Glomerular endothelial cell (primary cell): ENCODE measurements at places on chromosomes 7 and 10. TPM values are rescaled to one million over a fixed set of nuclear protein-coding genes. Genes with fewer than 3 reads are reported as not detected.

GRCh38 chr7:70098133-70098561 lies 499.9 kb downstream of the AUTS2 start:
- DNase-seq, result no peak

DNA sequence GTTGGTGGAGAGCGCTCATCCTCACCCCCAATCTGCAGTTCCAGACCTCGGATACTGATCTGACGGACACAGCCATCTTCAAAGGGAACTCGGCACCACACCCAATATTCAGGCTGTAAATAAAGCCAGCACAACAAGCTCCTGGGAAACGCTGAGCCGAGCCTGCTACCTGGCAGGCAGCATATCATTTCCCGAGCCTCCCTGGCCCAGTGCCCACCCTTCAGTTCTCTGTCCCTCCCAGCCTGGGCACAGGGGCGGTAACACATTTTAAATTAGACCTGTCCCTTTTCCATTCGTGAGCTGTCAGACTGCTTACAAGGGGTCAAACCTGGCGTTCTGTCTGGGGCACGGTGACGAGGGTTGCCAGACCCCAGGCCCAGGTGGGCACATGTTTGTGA lies 250.5 kb downstream of the ARHGAP12 start:
- DNase-seq, result no peak

DNA sequence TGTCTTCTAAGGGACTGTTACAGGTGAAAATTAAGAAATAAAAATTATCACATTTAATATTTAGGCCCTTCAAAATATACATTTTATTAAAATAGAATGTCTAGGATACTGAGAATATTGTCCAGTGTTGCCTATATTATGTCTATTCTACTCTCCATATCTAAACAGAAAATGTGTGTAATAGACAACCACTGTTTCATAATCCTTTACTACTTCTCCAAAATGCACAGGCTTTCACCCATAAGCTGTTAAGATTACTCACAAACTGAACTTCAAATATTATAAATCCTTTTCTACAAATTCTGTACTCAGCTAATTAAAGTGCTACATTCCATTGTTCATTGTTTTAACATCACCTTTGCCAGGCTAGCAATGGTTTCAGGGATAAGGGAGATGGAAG lies 56.7 kb upstream of the TFEC start:
- no peak for DNase-seq

- no peak for DNase-seq
Measured at GRCh38 chr7:32894171-32894570, 2.6 kb upstream of the KBTBD2 start.

DNA sequence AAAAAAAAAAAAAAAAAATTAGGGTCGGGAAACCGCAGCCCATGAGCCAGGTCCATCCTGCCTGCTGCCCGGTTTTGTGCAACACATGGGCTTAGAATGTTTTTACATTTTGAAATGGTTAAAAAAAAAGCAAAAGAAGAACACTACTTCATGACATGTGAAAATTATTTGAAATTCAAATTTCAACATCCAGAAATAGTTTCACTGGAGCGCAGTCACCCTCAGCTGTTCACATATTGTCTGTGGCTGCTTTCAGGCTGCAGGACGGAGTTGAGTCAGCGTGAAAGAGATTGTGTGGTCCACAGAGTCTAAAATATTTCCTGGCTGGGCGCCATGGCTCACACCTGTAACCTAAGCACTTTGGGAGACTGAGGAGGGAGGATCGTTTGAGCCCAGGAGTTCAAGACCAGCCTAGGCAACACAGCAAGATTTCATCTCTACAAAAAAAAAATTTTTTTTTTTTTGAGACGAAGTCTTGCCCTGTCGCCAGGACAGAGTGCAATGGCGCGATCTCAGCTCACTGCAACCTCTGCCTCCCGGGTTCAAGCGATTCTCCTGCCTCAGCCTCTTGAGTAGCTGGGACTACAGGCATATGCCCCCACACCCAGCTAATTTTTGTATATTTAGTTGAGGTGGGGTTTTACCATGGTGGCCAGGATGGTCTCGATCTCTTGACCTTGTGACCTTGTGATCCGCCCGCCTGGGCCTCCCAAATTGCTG lies 63.9 kb upstream of the ECHDC3 start:
- no peak for DNase-seq

GRCh38 chr10:71860243-71861029 lies 9.4 kb upstream of the PSAP start:
- peak; percentile 95 for DNase-seq

DNA sequence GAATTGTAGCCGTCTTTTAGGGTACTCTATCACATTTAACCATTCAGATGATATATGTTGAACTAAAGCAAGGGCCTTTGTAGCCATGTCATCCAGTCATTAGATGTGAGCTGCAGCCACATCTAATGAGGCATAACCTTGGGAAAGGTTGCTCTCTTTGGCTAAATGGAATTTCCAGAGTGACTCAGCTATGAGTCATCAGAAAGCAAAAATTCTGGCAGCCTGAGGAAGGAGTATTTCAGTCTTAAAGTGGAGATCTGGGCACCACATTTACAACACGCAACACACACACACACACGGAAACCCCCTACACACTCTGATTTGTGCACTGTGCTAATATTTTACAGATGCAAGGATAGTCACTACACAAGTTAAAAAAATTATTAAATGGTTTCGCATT lies 176.9 kb upstream of the ZWINT start:
- peak; percentile 2 for DNase-seq

GRCh38 chr10:74289188-74289587 lies 138.2 kb downstream of the ADK start:
- no peak for DNase-seq

DNA sequence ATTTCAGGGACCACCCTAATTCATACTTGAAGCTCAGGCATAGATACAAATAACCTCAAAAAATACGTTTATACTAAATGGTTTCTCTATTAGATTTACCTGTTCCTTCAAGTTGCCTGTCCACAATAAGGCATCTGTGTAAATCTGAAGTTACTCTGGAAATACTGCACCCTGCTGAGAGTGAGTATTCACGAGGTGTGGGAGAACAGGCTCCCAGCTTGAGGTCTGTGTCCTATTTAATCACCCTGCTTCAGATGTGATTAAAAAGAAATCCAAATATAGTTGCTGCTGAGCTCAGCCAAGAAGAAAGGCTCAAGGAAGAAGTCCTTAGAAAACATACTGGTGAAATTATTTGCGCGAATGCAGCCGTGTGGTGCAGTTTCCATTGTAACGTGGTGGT lies 136.8 kb downstream of the KLF6 start:
- DNase-seq, result no peak

GRCh38 chr10:78313636-78314035 lies 280.0 kb downstream of the RPS24 start:
- no peak for DNase-seq

GRCh38 chr10:114716811-114717404 lies 58.8 kb upstream of the ABLIM1 start:
- DNase-seq, result no peak

DNA sequence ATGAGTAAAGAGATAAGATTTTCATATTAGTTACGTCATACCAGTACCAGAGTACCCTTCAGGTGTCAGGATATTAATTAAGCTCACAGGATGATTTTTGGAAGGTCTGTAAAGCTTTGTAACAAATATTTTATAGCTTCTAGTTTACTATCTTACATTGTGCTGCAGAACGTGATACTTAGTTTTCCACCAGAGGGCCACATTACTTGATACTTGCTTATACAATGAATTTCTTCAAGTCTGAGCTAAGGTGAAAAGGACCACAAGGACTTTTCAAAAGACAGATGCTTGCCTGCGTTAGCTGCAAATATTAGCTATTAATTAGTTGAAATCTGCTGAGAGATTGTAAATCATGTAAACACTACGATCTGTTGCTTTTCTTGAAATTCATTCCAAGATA lies 12.2 kb downstream of the FOXP2 start:
- DNase-seq, result peak; percentile 4

GRCh38 chr10:61142987-61143386 lies 199.0 kb upstream of the RHOBTB1 start:
- no peak for DNase-seq

DNA sequence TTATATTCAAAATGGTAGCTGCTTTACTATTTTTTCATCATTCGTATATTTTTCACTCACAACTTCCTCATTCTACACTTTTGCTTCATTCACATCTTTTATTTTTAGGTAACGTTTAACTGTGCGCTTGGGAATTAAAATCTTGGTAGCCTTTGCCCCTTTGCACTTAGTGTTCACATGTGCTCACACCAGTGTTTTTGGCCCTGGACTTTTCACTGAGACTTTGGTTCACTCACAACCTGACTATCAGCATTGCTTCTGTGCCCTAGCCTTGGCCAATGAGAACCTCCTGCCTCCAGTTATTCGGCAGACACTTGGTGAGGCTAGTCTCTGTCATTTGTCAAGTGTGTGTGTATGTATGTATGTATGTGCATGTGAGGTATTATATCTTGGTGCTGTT lies 596.9 kb downstream of the SORCS1 start:
- DNase-seq, result no peak

DNA sequence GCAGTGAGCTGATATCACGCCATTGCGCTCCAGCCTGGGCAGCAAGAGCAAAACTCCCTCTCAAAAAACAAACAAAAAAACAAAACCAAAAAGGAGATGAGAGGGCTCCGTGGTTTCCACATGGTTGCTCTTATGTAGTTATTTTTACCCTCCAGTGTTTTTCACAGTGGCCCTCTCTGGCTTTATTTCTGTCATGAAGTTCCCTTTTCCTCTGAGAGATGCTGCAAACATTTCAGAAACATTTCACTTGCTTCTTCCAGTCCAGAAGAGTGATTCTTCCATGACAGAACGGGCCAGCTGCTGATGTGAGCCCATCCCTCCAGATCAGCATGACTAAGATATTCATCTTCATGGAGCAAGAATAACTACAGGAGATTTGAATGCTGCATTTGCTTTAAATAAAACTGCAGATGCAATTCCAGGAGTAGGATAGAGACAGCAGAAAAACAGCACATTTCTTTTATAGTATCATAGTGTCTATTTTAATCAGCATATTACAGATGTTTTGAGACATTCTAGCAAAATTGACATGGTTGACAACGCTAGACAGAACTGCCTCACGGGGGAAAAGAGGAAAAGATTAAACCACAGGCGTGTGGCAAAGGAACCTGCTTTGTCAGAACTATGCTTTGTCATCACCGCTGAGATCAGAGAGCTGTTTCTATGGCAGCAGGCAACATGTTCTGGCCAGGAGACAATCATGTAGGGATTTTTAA lies 40.3 kb downstream of the NRCAM start:
- DNase-seq, result no peak

Gene MYOF
- 260 and 369 TPM in 2 replicates for total RNA-seq

Gene IL6
- 5.7 and 15.0 TPM in 2 replicates for total RNA-seq

Gene DYNC1I1
- 0.44 and 2.2 TPM in 2 replicates for total RNA-seq
